Iris pigment epithelial cell (primary cell): ENCODE measurements at places on chromosomes 16 and 17.

- no peak for DNase-seq
Measured at GRCh38 chr16:69393898-69394849, 8.4 kb upstream of the TERF2 start.

GRCh38 chr17:57539529-57540301 is 205.4 kb downstream of the CCDC182 start:
- no peak for DNase-seq

DNA sequence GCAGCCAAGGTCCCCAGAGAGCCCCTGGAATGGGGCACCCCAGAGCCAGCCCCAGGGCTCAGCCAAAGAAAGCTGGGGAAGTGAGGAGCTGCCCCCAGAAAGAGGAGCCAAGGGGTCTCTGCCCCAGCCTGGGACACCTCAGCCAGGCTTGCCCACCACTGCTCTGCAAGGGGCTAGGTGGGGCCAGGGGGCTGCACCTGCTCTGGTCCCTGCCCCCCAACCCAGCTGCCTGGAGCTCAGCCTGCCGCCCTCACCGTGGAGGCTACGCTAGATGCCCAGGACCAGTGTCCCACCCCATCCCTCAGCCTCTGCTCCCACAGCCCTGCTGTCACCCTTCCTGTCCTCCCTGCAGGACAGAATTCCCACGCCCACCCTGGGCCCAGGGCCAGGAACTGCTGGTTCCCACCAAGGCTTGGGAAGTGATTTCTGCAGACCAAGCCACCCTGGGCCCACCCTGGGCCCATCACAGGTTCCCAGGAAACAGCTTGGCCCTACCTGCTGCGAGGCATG is 28.1 kb upstream of the KRT17 start:
- no peak for DNase-seq

DNA sequence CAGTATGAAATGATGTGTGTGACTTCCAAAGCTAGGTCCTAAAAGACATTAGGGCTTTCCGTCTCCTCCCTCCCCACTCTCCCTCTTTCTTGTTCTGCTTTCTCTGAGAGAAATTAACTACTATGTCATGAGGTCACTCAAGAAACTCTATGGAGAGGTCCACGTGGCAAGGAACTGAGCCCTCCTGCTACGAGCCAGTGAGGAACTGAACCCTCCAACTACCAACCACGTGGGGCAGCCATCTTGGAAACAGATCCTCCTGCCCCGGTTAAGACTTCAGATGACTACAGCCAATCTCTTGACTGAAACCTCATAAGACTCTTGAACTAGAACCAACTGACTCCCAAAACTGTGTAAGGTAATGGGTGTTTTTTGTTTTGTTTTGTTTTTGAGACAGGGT is 4.2 kb upstream of the ALOX15 start:
- no peak for DNase-seq

DNA sequence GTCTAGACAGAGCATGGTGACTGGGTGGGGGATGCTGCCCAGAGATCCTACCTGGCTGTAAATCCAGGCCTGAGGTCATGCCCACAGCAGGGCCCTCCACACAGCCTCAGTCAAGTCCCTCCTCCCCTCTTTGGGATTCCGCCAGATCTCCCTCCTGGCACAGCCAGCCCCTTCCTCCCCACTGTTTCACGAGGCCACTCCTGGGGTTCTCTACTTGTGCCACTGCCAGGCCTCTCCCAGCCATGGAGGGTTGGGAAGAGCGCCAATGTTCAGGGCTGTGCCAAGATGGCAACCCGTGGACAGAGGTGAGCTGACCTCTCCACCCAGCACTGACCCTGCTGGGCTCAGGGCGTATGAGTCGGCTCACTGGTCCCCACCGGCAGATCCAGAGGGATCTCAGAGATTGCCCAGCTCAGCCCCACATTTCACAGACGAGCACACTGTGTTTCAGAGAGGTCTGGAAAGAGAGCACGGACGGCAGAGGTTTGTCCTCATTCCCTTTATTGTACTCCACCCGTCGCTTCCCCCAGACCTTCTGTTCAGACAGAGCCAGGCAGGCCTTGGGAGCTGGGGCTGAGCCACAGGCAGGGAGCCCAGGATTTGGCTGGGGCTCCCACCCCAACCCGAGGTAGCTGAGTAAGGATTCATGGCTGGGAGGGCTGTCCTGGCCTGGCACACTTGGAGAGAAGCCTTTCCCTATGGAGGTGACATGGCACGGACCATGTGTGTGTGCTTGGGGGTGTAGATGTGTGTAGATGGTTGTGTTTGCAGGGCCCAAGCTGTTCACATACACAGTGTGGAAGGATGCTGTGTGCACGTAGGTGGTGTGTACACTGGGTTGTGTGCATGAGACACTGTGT is 3.5 kb upstream of the CAMKK1 start:
- no peak for DNase-seq

GRCh38 chr17:49830605-49831004 is 17.3 kb downstream of the TAC4 start:
- no peak for DNase-seq

- DNase-seq: no peak
Measured at GRCh38 chr17:57404795-57405490, 148.6 kb downstream of the MSI2 start.

GRCh38 chr17:64107500-64108236 is 22.3 kb downstream of the ERN1 start:
- DNase-seq: no peak

GRCh38 chr16:8075271-8075670 is 515.0 kb downstream of the TMEM114 start:
- DNase-seq: no peak

GRCh38 chr17:3710951-3711383 is 12.7 kb upstream of the HASPIN start:
- peak; percentile 87 for DNase-seq

- DNase-seq: no peak
Measured at GRCh38 chr16:49061137-49061714, 220.4 kb downstream of the CBLN1 start.

DNA sequence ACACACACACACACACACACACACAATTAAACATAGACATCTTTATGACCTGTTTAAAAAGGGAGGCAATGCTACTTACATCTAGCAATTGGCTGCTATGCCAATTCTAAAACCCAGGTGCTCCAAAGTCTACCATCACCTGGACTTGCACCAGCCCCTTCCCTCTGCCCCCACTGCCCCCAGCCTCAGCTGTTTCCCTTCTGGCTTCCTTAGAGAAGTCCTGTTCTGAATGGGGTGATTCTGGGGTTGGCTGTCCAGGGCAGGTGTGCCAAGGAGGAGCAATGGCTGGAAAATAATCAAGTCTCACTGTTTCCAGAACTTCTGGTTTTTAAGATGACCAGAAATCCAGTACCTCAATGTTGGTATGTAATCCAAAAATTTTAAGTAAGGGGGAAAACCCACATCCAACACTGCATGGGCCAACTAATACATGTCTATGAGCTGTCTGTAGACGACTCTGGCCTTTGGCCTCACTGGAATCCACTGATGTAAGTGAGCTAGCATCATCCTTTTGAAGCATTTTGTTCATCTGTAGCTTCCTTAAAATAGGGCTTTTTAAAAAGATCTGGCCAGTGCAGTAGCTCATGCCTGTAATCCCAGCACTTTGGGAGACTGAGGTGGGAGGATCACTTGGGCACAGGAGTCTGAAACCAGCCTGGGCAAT is 2.1 kb downstream of the IFT20 start:
- no peak for DNase-seq

GRCh38 chr16:86523166-86523740 is 12.9 kb downstream of the FOXF1 start:
- DNase-seq: no peak

DNA sequence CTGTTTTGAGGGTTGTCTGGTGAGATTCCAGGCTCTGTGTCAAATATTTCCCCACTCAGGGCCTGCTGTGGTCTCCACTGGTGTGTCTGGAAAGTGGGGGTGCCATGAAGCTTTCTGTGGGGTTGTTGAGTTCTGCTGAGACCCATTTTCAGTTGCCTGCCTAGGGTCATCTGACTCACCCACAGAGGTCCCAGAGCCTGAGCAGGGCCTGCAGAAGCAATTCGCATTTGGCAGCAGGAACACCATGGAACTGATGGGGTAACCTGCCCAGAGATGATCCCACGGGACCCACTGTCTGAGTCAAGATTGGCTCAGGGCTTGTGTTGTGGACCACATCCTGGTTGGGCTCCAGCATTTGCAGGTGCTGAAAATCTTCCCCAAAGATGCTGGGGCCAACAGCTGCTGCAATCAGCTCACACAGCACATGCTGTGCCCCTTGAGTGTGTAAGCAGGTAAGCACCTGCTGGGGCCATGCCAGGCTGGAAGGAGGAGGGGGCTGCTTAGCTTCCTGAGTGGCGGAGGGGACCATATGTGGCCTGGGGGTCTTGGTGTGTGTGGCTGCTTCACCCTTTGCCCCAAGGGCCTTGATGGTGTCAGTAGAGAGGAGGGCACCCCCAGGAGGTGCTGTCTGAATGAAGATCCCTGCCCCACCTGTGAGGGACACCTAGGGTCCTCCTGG is 1726.1 kb downstream of the TP53TG3F start:
- DNase-seq: no peak

GRCh38 chr17:48915459-48916282 is 7.5 kb downstream of the UBE2Z start:
- peak; percentile 96 for DNase-seq

GRCh38 chr16:568401-569258 is 1.1 kb upstream of the PIGQ start:
- no peak for DNase-seq

DNA sequence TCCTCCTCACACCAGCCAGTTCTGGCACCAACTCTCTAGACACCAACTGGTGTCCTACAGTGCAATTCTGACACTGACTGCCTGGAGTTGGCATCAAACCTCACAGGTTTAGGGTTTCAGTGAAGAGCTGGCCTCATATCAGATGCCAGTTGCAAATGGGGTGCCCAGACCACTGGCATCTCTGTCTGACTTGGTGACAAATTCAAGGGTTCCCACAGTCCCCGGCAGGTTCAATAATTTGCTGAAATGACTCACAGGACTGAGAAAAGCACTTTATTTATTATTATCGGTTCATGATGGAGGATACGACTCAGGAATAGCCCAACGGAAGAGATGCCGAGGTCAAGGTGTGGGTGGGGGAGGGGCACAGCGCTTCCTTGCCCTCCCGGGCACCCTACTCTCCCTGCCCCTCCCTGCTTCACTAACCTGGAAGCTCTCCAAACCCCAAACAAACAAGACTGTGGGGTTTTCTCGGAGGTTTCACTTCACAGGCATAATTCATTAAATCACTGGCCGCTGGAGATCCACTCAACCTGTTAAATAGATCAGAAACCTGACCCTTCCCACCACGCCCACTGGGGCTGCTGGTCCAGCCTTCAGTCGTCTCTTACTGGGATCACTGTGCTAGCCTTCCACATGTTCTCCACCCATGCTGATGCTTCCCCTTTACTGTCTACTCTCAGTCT is 1.7 kb upstream of the NLRP1 start:
- peak; percentile 45 for DNase-seq

- DNase-seq: peak; percentile 69
Measured at GRCh38 chr17:57130708-57131461, 45.8 kb downstream of the AKAP1 start.

DNA sequence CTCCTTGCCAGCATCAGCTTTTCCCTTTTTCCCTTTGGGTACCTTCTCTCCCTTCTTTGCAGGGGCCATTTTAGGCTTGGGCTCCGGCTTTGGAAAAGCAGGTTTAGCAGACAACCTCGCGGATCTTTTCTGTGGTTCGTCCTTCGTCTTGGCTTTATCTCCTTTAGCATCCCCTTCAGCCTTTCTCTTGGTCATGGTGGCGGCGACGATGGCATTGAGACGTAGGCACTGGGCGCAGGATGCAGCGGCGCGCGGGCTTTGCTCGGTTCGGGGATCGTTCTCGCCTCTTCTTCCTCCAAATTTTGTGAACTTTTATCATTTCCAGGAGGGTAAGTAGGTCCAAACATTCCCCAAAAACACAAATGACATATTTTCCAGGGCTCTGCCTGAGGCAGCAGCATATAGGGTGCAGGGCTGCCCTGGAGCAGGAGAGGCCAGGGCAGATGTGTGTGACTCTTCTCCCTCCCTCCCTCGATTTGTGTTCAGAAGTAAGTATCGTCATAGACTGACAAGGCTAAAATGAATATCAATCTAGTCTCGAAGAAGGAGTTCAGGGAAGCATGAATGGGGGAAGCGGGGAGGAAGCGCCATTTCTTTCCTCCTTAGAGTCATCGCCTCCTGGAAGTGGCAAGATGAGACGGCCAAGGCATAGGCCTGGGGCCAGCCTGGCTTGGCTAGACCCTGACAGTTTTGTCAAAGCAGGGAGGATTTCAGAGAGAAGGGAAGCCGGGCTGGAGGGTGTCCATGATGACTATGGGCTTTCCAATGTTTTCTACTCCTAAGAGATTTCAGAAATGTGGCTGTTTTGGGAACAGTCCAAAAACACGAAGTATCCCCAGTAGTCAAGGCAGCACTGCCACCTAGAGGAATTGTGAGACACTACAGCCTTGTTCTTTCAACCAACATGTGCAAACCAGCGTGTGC is 13.2 kb downstream of the CHCT1 start:
- DNase-seq: peak; percentile 81

DNA sequence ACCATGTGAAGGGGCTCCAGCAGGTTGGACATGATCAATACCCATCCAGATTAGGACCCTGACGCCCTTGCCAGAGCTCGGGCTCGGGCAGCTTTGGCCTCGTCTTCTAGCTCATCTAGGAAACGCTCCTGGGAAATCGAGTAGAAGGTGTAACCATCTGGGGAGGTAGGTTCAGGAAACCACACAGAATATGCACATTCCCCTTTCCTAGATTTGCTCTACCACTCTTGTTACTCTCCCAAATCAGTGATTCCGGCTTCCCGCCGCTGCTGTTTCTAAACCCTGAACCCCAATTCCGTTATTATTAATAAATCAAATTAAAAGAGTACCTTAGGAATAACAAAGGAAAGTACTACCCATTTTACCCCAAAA is 507 bp downstream of the COA3 start:
- no peak for DNase-seq

DNA sequence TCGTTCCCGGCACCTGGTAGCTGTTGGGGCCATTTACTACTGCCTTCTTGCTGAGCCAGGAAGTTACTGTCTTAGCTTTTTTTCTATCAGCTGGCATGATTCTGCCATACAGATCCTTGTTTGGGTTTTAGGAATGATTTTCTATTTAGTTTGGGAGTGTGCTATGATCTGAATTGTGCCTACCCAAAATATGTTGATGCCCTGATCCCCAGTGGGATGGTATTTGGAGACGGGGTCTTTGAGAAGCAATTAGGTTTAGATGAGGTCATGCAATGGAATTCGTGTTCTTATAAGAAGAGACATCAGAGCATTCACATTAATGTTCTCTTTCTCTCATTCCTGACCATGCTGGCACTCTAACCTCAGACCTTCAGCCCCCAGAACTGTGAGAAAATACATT is 59.4 kb upstream of the HS3ST2 start:
- no peak for DNase-seq

DNA sequence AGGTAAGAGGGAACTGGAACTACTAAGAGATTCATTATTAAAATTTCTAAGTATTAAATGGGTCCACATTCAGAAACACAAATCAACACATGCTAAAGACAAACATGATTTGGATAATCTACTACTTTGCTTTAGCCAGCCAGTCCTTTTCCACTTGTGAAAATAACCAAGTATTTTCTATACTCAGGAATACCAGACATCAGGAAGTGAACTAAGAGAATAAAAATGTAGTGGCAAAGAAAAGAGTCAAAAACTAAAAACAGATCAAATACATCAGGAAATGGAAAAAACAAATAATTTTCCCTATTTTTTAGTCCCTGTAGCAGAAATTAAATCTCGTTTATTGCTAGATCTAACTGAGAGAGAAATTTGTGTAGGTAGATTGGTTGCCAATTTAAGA is 78.0 kb downstream of the MYO1D start:
- no peak for DNase-seq
